C1 segment of cervical spinal cord (tissue), 14 donors: ENCODE measurements at places on chromosomes 16 and 17.

- DNase-seq, result no peak
Observed at GRCh38 chr17:12982224-12982623, 35.6 kb downstream of the ELAC2 start.

DNA sequence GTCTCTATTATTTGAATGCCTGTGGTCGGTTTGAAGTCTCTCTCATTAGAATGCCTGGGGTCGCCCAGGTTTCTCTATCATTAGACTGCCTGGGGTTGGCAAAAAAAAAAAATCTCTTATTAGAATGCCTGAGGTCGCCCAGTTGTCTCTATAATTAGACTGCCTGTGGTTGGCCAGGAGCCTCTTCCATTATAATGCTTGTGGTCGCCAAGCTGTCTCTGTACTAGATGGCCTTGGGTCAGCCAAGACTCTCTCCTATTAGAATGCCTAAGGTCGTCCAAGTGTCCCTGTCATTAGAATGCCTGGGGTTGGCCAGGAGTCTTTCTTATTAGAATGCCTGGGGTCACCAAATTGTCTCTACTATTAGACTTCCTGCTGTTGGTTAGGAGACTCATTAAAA lies 2228.4 kb downstream of the TP53TG3F start:
- DNase-seq, result no peak

- no peak for DNase-seq
Observed at GRCh38 chr17:27315322-27315721, 21.4 kb downstream of the WSB1 start.

GRCh38 chr16:77387815-77388209 lies 47.0 kb downstream of the ADAMTS18 start:
- DNase-seq, result no peak

- no peak for DNase-seq
Observed at GRCh38 chr17:78266771-78267170, 35.3 kb downstream of the TMEM235 start.

GRCh38 chr17:81710514-81711308 lies 1.4 kb upstream of the SLC25A10 start:
- no peak for DNase-seq

DNA sequence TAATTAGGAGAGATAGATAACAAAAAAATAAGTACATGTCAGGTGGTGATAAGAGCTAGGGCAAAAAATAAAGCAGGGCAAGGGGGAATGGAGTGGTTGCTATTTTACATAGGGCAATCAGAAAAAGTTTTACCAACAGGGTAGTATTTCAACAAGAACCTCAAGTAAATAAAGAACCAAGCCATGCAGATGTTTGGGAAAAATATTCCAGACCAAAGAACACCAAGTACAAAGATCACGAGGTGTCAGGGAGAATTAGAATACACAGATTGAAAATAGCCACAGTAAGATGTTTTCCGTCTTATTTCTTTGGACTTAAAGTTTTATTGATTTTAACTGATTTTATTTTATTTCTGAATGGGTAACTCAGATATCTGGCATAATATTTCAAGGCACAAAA lies 11.1 kb downstream of the SYNRG start:
- no peak for DNase-seq

DNA sequence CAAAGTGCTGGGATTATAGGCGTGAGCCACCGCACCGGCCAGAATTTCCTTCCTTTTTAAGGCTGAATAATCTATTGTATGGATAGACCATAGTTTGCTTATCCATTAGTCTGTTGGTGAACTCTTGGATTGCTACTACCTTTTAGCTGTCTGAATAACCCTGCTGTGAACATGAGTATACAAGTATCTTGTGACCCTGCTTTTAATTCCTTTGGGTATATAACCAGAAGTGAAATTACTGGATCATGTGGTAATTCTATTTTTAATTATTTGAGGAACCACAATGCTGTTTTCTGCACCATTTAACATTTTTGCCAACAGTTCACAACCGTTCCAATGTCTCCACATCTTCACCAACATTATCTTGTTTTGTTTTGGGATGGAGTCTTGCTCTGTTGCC lies 4.6 kb upstream of the OTOA start:
- DNase-seq, result no peak

DNA sequence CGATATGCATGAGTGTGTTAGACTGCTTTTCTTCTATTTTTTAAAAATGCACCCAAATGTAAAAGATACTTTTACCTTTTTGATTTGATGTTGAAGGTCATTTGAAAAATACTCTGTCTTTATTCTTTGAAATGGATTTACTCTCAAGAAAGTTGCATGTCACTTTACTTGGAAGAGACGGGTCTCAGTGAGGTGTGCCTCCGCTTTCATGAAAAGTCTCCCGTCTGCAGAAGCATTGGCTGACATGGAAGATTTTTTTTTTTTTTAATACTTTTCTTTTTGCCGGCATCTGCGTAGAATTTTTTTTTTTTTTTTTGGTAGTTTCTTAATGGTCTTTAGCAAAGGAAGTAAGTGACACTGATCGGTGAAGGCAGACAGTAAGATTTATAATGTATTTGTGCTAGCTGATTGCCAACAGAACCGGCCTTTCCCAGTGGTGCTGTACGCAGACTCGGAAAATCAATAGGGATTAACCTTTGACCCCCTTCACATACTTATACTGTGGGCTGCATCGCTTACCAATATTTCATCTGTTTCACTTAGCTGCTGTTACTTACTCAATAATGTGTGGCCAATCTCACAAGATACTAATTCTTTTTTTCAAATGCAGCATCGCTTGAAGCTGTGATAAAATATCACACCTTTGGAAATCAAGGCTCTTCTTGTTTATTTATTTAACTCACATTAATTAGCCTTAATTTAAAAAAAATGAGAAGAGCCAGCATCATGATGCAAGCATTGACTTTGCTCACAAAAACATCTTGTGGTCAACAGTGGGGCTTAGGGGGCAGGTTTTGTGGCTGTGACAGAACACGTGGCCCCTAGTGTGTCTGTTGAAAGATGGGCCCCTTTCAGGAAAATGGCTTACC lies 383.9 kb downstream of the WWOX start:
- no peak for DNase-seq
